ENCODE measurements at places on chromosomes 2 and 18.

- no peak for DNase-seq
Measured at GRCh38 chr2:14583059-14583458, 49.5 kb upstream of the LRATD1 start.

GRCh38 chr18:4433717-4434116 is 21.4 kb downstream of the DLGAP1 start:
- DNase-seq = peak; percentile 90

DNA sequence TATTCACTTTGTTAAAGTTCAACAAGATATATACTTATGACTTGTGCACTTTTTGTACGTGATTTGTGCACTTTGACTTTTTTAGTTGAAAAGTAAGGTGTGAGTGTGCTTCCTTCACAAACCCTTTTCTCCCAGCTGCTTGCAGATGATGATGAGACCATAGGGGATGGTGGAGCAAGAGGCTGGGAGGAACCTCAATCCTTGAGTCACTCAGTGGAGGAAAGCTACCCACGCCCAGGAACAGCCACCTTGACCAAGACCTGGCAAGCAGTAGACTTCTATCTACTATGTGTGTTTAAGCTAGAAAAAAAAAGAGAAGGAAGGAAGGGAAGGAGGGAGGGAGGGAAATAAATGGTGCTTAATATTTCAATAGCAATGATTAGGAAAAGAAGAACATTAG is 25.2 kb upstream of the TAF1B start:
- DNase-seq = no peak

GRCh38 chr18:68566991-68567390 is 147.9 kb downstream of the TMX3 start:
- DNase-seq = no peak

- DNase-seq = no peak
Measured at GRCh38 chr18:23136326-23137096, 1.2 kb downstream of the CABLES1 start.

GRCh38 chr2:40511661-40512213 is 59.8 kb upstream of the SLC8A1 start:
- no peak for DNase-seq

DNA sequence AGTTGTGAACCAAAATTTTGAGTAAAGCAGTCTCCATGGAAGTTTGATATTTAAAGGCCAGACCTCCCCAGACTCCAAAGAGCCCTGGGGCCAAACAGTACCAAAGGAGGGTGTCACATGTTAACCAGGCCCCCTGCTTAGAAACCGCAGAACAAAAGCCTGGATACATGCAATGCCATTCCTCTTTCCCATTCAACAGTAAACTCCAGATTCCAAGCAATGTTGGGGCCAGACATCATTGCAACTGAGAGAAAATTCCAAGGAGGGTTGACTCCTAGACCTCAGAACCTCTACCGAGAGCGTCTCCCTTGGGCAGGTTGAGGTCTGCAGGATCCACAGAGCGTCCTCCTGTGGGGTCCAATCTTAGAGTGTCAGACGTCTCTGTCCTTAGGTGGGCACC is 404.4 kb upstream of the SYT4 start:
- DNase-seq = no peak

DNA sequence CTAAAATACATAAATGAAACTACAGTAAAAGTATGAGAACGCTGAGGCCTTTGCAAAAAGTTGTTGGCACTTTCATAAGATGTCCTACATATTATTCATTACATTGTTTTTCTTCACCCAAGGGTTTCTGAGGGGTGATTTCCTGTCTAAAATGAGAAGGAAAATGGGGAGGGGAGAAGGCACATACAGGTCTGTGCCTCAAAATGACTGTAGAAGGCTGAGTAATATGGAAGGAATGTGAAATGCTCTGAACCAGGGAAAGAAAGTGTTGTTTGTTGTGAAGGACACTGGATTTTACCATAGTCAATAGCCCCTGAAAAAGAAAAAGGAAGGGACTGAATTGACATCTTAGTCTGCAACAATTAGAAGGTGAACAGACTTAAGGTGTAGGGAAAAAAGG is 99.5 kb upstream of the RNF152 start:
- DNase-seq = peak; percentile 38

- no peak for DNase-seq
Measured at GRCh38 chr18:12038082-12038638, 55.5 kb upstream of the ANKRD62 start.

GRCh38 chr2:102294802-102295489 is 16.4 kb upstream of the IL1RL1 start:
- no peak for DNase-seq

DNA sequence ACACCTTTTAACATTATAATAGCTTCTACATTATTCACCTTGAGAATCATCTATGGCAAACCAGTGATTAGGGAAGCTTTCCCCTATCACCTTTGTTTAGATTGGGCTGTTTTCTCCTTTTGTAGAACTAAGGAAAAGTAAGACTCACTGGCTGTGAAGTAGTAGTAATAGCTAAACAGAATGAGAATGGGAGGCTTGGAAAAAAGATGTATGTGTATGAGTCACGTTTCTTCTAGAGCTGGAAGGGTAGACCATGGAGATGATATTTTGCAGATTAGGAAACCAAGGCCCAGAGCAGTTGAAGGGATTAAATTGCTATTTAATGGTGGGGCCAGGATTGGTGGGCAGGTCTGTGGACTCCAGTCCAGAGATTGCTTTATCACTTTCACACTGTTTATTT is 214.5 kb downstream of the MCFD2 start:
- DNase-seq = no peak

DNA sequence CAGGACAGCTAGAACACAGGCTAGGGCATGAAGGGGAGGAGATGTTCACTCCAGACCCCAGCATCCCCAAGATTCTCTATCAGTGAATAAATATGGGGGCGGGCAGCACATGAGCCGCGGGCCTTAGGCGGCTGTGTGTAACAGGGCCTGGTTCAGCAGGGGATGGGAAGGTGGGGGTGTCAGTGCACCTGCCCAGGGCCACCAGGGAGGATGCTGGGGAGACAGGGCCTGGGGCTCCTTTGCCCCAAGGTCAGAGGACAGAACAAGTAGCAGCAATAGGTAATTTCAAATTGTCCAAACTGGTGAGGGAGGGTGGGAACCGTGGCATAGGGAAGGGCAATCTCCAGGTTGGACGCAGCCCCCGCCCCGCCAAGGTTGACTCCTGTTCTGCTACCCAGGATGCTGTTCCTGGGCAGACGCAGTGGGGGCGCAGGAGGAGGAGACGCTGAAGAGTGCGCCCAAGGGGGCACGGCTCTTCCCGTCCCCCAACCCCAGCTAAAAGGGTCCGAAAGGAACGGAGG is 16.2 kb downstream of the CYP26B1 start:
- no peak for DNase-seq

GRCh38 chr18:63422864-63423304 is 608 bp upstream of the VPS4B start:
- no peak for DNase-seq

DNA sequence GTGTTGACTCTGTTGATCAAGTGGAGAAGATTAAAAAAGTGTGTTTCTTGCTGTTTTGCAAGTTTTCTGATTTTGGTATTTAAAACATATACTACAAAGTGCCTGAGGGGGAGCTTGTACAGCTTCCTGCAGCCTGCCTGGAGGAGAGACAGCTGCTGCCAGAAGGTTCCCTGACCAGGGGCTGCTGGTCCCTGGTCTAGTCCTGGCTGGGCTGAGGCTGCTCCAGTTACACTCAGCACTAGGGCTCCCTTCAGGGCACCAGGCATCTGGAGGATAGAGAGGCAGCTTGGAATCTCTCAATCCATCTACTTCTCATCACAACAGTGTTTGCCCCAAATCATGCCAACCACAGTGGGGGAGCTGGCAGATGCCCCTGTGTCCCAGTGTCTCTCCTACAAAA is 4.8 kb downstream of the MC2R start:
- no peak for DNase-seq

- DNase-seq = no peak
Measured at GRCh38 chr18:80034852-80035406, 695 bp downstream of the RBFA start.

DNA sequence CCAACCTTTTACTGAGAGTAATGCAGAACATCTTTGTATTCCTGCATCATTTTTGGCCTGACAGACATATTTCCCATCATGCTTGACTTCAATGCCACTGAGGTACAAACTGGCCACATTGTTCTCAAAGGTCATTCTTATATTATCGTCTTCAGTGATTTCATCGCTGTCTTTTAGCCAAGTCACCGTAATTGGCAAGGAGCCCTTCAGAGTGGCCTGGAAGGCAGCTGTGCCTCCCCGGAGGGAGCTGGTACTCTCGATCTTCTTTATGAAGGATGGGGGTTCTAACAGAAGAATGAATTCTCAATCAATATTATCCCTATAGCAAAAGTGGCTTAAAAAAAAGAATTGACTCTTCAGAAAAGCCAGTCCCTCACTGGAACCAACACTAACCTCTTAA is 75.9 kb downstream of the TTN start:
- no peak for DNase-seq

- DNase-seq = no peak
Measured at GRCh38 chr2:70474256-70474848, 79.3 kb downstream of the TGFA start.

GRCh38 chr18:26487437-26487836 is 60.9 kb downstream of the KCTD1 start:
- peak; percentile 4 for DNase-seq

GRCh38 chr2:208501206-208501605 is 94.6 kb downstream of the PTH2R start:
- DNase-seq = no peak

DNA sequence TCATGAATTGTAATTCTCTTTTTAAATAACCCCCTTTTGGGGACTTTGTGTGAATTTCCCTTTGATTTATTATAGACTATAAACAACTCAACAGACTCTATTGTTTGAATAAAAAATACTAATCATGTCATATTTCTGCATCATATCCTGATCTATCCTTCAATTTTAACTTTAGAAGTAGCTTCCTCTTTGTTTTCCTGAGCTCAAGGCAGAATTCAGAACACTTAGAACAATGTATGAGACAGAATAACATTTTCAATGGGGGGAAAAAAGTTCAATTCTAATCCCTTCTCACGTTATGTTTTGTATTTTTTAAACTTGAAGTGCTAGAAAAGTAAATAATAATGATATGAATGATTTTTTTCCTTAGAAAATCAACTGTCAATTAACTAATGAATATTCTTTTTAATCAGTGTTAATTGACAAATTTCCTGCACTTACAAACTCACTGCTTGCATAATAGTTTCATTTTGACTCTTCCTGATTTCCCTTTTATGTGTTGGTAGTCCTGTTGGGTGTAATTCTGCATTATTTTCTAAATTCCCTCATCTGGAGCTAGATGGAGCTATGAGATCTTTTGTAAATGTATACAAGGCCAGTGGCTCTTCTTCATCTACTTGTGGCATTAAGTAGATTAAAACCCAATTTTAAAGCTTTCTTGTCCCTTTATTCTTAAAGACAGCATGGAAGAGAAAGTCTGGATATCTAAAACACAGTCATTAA is 326.1 kb downstream of the PARD3B start:
- no peak for DNase-seq

GRCh38 chr2:108640731-108641130 is 78.6 kb upstream of the RANBP2 start:
- peak; percentile 39 for DNase-seq

GRCh38 chr2:117523267-117523666 is 291.2 kb upstream of the DDX18 start:
- peak; percentile 68 for DNase-seq

DNA sequence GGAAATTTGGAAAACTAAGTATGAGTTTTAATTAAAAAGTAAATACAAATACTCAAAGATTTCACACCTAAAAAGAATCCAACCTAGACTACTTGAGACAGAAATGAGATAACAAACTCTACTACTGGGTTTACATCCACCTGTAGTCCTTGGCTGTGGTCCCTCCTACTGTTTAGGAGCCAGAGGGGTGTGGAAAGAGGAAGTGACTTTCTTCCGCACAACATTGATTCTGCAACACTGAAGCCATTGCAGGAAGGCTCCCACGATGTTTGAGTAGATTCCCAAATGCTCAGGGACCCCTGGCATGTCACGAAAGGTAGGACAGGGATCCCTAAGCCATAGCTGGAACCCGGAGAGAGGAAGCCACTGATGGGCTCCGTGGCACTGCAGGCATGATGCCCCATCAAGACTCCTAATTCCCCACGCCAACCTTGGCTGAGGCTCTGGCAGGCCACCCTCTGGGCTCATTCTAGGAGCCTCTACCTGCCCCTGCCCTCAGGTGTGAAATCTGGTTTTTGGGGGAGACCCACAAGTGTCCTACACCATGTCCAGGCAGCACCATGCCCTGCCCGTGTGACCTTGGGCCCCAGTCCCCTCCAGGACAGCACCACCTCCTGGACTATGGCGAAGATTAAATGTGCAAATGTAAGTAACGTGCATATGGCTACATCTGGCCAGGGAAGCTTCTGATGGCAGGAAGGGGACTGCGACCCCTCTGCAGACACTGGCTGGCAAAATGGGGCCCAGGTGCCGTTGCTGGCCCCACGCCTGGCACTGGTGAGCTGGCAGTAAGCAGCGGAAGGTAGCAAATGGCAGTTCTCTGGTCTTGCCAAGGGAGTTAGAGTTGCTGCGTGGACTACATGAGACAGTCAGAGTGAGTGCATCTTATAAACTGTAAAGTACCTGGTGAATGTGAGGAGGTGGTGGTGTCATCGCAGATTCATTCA is 38.2 kb upstream of the MAL start:
- DNase-seq = no peak

DNA sequence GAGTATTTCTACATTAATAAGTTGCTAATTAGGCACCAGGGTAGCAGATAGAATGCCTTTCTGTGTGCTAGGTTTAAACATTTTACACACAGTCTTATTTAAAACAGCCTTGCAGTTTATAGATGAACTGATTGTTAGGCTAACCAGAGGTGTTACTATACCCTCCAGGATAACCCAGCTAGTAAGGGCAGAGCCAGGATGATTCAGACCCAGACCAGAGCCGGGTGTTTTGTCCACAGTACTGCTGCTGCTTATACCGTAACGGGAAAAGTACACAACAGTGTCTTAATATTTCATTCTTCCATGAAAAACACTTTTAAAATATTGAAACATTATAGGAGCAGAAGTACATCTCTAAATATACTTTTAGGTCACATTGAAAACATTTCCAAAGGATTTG is 82.7 kb downstream of the MALT1 start:
- no peak for DNase-seq

DNA sequence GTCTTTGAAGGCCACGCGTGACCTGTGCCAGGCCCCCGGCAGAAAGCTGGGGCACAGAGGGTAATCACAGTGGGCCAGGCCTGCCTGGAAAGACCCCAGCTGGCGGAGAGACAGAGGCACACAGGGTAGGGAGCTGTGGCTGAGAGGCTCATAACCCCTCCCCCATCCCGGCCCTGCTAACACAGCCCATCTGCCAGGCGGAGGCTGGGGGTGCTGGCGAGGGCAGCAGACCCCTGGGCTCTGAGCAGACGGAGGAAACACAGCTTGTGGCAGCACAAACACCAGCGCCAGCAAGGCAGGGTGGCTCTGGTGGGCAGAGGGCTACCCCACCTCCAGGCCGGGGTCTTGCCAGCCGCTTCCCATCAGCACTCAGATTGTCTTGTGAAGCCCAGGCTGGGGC is 19.0 kb downstream of the HS6ST1 start:
- DNase-seq = no peak

DNA sequence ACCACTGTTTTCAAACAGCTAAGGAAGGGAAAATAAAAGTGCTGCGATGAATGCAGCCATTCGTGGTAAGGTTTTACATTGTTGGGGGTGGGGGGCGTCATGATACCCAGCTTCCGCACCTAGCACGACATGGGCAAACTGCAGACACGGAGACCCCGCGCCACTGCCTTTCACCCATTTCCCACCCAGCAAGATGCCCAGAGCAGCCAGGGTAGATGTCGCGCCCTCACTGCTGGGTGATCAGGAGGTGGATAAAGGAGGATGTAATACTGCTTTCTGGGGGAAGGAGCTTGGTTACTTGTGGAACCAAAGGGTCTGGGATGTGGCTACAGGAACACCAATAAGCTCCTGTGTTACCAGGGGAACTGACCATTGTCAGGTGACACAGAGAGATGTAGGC is 138.4 kb downstream of the ZNF516 start:
- DNase-seq = no peak
